ENCODE measurements at places on chromosomes 3 and 15. TPM values are rescaled to one million over a fixed set of nuclear protein-coding genes. Genes with fewer than 3 reads are reported as not detected.

NCBP2 gene
- total RNA-seq, result 82.4 TPM

- DNase-seq, result no peak
These were observed 37.8 kb downstream of the LMCD1 start for GRCh38 chr3:8539419-8539818.

DNA sequence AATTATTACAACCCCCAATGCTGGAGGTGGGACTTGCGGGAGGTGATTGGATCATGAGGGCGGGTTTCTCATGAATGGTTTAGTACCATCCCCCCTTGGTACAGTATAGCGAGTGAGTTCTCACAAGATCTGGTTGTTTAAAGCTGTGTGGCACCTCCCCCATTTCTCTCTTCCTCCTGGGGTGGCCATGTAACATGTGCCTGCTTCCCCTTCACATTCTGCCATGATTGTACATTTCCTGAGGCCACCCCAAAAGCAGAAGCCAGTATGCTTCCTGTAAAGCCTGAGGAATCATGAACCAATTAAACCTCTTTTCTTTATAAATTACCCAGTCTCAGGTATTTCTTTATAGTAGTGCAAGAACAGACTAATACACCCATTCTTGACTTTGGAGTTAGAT lies 20.3 kb upstream of the PROK2 start:
- DNase-seq, result no peak

GHSR gene
- total RNA-seq, result not detected

DNA sequence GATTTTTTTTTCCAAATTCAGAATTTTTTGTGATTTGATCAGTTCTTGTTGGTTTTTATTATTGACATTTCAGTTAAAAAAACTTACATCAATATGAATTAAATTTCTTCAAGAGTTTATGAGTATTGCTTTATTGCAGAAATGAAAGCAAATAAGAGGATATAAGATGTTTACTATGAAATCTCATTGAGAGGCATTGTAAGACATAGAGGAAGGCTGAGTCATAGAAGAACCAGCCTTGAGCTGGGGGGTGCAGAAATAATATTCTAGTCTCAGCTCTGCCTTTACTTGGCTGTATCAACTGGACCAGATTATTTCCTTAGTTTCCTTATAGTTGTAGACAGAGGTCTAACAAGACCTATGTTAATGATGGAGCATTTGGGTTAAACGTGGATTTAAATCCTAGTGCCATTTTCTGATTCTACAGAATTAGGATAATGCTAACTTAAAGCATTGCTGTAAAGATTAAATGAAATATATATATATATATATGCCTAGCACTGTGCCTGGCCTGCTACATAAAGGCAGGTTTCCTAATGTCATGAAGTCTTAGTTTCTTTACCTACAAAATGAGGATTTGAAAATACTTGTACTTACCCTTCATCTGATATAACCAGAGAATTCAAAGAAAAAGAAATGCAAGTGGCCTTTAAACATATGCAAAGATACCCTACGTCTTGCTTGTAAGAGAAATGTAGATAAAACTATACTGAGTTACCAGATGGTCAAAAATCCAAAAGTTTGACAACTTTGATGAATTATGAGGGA lies 7.3 kb downstream of the FAM98B start:
- DNase-seq, result no peak

DNA sequence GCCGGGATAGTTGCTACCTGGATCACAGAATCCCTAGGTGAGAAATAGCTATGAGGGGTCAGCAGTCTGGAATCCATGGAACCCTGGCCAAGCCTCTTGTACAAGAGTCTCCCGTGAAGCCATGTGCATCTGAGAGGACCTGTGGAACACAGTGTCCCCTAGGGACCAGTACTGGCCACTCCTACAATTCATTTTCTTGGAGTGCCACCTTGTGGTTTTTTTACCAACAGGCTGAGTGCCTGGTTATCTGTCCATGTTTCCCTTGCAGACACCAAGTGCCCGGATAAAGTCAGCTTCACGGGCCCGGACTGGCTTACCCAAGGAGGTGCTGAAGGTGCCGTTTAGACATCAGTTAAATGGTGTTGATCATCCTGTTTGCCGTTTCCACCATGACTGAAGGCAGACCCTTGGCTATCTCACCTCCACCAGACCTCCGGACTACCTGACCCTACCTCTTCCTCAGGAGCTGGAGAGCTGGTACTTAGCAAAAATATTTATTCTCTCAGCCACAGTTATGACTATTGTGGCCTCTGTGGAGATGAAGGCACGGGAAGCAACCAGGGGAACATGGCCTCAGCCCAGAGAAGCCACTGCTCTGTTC lies 93.9 kb downstream of the RBPMS2 start:
- peak; percentile 61 for DNase-seq

GRCh38 chr3:159798951-159799350 lies 189.7 kb upstream of the IL12A start:
- no peak for DNase-seq

GRCh38 chr3:132290833-132291232 lies 26.4 kb upstream of the ACP3 start:
- no peak for DNase-seq

ZNF717 gene
- 0.12 TPM for total RNA-seq

ST3GAL6 gene
- 10.6 TPM for total RNA-seq

DNA sequence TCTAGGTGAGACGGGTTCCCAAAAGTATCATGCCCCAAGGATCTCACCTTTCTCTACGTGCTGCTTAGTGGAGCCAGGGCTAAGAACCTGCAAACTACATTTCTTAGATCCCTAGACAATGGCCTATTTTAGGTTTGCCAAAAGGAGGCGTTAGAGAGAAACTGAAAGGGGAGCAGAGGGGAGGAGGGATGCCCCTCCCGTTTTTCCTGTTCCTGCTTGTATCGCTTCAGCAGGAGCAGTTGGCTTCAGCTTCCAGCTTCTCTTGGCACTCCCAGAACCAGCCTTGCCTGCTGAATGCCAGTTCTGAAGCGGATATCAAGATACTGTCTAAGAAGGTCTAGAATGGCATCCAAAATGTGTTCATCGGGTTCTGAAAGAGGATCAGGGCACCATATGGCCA lies 58.4 kb upstream of the ABHD17C start:
- no peak for DNase-seq

DNA sequence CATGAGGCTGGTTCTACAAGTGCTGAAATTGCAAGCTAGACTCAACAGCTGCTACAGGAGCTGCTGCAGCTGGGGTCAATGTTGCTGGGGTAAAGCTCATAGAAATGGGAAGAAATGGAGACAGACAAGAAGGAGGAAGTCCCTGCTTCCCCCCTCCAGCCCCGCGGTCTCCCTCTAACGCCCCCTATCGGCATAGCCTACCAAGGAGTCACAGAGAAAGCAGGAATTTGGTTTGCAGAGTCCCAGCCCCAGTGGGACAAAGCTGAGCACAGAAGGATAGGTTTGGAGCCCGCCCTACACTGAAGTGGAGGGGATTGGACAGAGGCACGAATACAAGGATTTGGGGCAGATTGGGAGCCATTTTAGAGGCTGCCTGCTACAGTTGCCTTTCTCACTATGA lies 176.9 kb upstream of the ANKRD28 start:
- DNase-seq, result no peak

GPR156 gene
- total RNA-seq, result 0.15 TPM

DNA sequence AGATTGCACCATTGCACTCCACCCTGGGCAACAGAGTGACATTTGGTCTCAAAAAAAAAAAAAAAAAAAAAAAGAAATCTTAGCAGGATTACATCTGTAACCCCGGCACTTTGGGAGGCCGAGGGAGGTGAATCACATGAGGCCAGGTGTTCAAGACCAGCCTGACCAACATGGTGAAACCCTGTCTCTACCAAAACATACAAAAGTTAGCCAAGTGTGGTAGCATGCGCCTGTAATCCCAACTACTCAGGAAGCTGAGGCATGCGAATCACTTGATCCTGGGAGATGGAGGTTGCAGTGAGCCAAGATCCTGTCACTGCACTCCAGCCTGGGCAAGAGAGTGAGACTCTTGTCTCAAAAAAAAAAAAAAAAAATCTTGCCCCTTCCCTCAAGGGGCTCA lies 40.4 kb downstream of the LIPC start:
- no peak for DNase-seq

DNA sequence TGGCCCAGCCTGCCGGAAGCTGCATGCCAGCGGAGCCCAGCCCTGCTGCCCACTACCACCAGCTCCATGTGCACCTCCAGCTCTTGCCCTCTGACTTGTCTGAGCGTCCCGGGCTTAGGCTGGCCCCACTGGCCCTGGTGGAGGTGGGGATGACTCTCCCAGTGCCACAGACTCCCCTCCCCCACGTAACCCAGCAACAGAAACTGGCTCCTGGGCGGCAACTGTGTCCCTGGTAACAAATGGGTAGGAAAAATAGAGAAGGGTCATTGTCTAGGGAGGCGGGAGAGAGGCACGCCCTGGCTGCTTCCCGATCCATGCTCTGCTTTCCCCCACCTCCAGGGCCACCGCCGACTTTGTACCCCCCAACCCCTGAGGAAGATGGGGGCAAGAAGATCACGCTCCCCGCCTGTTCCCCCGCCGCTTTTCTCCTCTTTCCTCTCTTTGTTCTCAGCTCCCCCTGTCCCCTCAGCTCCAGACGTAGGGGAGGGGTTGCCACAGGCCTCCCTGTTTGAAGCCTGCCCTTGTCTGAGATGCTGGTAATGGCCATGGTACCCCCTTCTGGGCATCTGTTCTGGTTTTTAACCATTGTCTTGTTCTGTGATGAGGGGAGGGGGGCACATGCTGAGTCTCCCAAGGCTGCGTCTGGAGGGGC lies 10.8 kb upstream of the SEMA3B start:
- DNase-seq, result no peak

DNA sequence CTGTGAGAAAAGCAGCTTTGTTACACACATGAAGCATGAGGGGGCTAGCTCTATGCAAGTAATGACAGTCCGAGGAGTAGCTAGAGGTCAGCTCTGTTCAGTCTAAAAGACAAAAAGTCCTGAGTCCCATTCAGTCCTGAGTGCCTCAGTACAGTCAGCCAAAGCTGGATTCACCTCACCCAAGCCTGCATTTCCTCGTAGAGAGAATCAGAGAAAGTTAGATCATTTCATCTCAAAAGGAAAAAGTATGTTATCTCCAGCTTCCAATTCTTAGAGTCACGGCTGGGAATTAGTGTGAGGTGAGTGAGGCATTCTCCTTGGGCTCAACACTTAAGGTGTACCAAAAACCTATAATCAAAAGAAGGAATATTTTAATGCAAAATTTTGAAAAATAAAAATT lies 5.9 kb upstream of the ACP3 start:
- DNase-seq, result no peak

WDR93 gene
- 0.42 TPM for total RNA-seq

BCHE gene
- total RNA-seq, result not detected

UBA7 gene
- 2.6 TPM for total RNA-seq

DNA sequence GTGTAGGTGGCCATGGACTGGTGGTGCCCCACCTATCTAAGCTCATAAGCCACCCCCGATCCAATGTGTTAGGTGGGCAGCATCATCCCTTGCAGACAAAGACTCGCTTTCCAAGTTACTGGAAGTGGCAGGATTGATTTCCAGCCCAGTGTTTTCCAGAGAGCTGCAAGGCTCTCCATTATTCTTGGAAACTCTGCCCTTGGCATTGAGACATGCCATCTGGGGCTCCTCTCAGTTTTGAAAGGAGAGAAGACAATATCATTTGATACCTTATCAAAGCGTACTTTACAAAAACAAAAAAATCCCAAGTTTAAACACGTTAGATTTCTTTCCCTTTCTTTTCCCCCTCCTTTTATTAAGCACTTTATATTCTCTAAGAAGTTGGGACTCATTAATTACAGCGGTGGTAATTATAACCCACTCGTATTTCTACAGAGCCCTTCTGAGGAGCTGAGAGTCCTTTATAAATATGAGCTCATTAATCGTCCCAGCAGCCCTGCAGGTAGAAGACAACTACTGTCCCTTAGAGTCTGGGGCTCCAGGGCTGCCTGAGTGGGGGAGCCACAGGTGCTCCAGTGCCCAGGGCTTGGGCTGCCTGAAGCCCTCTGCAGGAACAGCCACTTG lies 226.1 kb downstream of the TLE3 start:
- no peak for DNase-seq

GRCh38 chr3:169090559-169090958 lies 573.0 kb downstream of the MECOM start:
- DNase-seq, result no peak

IL17RD gene
- total RNA-seq, result 12.3 TPM

Measured in HCT116 (cell line).